ENCODE measurements at places on chromosomes 12 and 14. TPM values are rescaled to one million over a fixed set of nuclear protein-coding genes. Genes with fewer than 3 reads are reported as not detected.

DNA sequence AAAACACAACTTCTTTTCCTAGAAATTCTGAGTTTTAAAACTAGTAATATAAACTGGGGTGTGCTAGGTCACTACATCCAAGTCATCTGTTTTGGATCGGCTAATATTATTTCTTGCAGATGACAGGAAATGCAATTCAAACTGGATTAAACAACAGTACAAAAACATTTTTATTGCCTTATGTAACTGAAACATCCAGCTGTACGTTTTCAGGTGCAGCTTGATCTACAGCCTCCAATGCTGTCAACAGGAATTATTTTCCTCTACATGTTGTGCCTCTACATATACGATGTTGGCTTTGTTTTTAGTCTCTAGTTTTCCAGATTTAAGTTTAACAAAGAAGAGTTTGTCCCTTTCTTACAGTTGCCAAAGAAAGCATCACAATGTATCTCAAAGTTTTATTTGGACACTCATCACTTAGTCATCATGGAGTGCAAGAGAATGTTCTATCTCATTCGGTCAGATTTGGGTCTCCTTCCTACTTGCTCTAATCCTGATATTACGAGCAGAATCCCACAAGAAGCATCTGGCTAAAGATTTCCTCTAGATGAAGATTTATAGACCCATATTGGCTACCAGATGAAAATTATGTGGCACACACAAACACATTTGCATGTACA lies 326.7 kb downstream of the SLC6A15 start:
- no peaks in the 10 kb centered on the region for H3K4me1 ChIP-seq
- H3K27ac ChIP-seq, result no peak overlapping the region
- no peak overlapping the region for H3K4me3 ChIP-seq
- no peaks in the 10 kb centered on the region for H3K36me3 ChIP-seq
- no peaks in the 10 kb centered on the region for H3K27me3 ChIP-seq
- DNase-seq, result no peak

DNA sequence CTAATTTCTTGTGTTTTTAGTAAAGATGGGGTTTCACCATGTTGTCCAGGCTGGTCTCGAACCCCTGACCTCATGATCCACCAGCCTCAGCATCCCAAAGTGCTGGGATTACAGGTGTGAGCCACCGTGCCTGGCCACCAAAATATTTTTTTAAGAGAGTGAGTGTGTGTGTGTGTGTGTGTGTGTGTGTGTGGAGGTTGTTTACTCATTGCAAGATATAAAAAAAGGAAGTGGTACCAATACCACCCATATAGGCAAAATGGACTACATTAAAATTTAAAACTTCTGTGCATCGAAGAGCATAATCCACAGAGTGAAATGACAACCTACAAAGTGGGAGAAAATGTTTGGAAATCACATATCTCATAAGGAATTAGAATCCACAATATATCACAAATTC lies 15.5 kb upstream of the CLEC2A start:
- H3K4me3 ChIP-seq, result no peak overlapping the region
- no peaks in the 10 kb centered on the region for H3K4me1 ChIP-seq
- no peaks in the 10 kb centered on the region for H3K36me3 ChIP-seq

GRCh38 chr12:96571101-96571862 lies 81.9 kb downstream of the CFAP54 start:
- H3K27ac ChIP-seq, result no peak overlapping the region
- peaks cover 5% of the 10 kb centered on the region for H3K27me3 ChIP-seq
- no peaks in the 10 kb centered on the region for H3K4me1 ChIP-seq
- DNase-seq, result no peak
- no peak overlapping the region for H3K4me3 ChIP-seq
- H3K36me3 ChIP-seq, result no peaks in the 10 kb centered on the region

DNA sequence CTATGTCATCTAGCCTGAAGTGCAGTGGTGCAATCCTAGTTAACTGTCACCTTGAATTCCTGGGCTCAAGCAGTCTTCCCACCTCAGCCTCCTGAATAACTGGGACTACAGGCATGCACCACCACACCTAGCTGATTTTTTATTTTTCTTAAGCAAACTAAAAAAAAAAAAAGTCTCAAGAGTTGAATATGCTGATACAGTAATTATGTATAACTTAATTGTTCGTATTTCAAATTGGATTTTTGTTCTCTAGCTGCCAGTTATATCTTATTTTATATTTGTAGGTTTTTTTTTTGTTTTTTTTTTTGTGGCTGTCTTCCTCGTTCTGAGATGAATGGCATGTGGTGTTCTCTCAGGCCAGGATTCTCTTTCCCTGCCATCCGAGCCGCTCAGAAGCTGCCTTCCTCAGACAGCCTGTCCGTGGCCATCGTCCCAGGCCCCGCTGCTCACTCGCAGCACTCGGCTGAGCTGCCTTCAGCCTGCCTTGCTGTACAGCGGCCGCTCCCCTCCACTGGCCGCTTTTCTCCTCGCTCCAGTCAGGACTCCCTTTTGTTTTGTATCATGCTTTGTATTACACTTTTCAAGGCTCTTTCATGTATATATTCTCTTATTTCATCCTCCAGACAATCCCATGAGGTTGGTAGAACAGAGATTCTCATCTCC lies 53.3 kb downstream of the WDR20 start:
- H3K4me3 ChIP-seq, result no peak overlapping the region
- H3K36me3 ChIP-seq, result 0 out of 2 replicates have a peak, but pooled peaks cover 2% of the 10 kb centered on the region
- no peaks in the 10 kb centered on the region for H3K27me3 ChIP-seq
- no peak overlapping the region for H3K27ac ChIP-seq

GRCh38 chr14:58650857-58651256 lies 13.1 kb downstream of the DACT1 start:
- no peaks in the 10 kb centered on the region for H3K36me3 ChIP-seq
- no peaks in the 10 kb centered on the region for H3K4me1 ChIP-seq
- H3K4me3 ChIP-seq, result no peak overlapping the region
- no peak for DNase-seq
- no peaks in the 10 kb centered on the region for H3K27me3 ChIP-seq

DNA sequence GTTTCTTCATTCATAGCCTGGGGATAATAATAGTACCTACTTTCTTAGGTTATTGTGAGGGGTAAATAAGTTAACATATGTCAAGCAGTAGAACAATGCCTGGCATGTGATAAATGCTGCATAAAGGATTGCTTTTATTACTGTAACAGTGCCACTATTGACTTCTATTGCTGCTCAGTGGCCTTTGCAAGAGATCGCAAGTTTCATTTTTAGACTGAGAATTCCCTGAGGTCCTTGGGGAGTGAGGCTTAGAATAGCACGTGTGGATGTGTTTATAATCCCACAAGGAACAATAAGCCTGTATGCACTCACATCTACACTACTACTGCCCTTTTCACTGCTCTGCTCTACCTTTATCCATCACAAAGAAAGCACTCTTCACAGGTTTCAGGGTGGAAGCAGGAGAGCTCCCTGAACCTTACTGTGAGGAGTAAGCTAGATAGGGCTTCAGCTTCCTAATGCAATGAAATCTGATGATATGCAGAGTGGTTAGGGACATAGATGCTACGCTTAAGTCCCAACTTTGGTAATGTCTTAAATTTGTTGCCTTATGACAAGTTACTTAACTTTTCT lies 302.6 kb downstream of the SNAPC1 start:
- no peak overlapping the region for H3K4me3 ChIP-seq
- H3K36me3 ChIP-seq, result no peaks in the 10 kb centered on the region
- DNase-seq, result no peak
- no peaks in the 10 kb centered on the region for H3K27me3 ChIP-seq
- no peak overlapping the region for H3K27ac ChIP-seq
- H3K4me1 ChIP-seq, result no peaks in the 10 kb centered on the region

DNA sequence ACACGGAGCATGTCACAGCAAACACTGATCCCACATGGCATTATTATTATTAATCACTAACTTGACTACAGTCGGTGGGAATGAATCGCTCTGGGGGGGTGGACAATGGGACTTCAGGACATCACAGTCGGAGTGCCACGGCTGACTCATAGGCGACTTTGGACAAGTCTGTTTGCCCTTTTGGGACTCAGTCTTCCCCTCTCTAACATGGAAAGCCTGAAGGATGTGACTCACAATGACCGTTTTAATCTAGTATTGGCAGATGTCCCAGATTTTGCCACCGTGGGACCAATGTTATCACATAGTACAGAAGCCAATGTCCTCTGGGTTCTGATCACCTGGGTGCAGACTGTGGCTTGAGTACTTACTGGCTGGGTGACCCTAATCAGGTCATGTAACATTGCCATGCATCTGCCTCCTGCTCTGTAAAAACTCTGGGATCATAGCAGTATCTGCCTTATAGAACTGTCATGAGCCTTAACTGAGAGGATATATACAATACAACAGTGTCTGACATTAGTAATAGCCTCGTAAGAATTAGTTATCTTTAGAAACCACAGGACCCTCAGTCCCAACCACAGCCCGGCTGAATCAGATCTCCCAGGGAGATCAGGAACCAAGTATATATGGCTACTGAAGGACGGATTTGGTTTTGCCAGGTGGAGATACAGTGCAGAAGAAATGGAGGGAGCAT lies 362.6 kb downstream of the BCL11B start:
- peak; percentile 51 for DNase-seq
- no peaks in the 10 kb centered on the region for H3K36me3 ChIP-seq
- H3K4me1 ChIP-seq, result no peaks in the 10 kb centered on the region
- H3K4me3 ChIP-seq, result no peak overlapping the region

DNA sequence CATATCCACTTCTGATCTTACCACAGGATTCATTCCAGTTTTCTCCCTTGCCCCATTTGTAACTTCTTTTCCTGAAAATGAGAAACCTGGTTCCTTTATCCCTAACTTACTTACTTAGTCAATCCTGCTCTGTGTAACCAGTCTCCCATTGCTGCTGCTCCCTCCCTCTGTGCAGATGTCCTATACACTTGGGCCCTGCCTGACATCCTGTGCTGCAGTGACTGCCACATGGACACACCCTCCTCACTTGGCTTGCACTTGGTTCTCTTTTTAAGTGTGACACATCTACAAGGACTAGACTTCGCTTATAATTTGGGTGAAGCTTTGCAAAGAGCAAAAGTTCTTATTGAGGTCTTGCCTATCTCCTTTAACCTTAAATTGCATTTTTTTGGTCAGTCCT lies 51.4 kb downstream of the FGD4 start:
- no peak for DNase-seq
- peaks cover 36% of the 10 kb centered on the region for H3K4me1 ChIP-seq
- peak overlapping the region; percentile 41 for H3K27ac ChIP-seq
- H3K4me3 ChIP-seq, result no peak overlapping the region
- no peaks in the 10 kb centered on the region for H3K27me3 ChIP-seq

DNA sequence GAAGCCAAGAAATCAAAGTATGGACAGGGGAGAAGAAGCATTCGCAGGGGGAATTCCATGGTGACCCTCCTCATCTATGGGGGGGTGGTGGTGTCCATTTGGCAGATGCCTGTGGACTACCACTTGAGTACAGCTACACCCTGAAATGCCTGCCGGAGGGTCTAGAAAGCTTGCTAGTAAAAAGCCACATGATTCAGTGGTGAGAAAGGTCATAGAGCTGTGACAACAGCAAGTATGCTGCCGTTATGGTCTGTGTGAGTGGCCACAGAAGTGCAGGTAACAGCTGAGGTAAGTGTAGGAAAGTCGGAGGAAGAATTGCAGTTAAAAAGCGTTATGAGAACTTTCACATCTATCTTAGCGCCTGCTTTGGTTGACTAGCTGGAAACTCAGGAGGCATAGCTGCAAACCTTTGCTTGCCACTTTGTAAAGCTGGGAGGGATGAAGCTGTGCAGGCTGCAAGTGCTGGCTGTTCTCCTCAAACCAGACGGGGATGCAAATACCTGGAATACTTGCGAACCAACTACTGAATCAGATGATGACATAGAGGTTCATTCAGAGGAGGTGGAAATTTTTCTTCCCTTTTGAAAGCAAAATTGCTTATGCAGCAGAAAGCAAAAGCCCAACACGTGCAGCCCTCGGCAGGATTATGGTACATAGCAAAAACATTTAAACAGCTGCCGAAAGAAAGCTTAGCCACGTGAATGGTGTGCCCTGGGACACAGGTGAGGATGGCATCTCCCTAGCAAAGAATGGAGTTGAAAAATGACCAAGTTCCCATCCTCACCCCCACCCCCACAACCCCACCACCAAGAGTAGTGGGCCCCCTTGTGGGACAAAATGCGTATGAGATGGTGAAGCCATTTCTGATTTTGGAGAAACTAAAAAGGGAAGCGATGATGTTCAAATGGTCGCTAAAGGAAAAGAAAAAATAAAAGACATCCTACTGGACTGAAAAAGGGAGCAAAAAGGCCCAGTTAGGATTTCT lies 287.0 kb downstream of the RERGL start:
- no peaks in the 10 kb centered on the region for H3K36me3 ChIP-seq
- H3K27ac ChIP-seq, result no peak overlapping the region
- no peak for DNase-seq
- H3K4me3 ChIP-seq, result no peak overlapping the region
- no peaks in the 10 kb centered on the region for H3K4me1 ChIP-seq

DNA sequence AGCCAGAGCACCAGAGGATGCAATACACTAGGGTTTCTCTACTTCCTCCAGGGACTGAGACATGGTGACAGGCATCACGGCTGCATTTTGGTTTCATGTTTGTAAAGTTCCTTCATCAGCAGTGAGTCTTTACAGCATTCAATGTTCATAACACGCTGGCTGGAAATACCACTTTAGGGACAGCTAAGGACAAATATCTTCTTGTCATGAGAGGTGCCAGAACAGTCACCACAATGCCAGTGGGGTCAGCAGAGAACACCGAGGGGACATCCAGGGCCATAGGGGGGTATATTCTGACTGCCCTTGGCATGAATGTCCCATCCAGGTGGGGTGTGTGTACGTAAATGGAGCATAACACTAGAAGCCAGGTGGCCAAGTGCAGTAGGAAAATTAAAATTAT lies 72.3 kb downstream of the CCDC60 start:
- H3K4me3 ChIP-seq, result no peak overlapping the region
- no peak for DNase-seq
- H3K36me3 ChIP-seq, result no peaks in the 10 kb centered on the region
- H3K4me1 ChIP-seq, result no peaks in the 10 kb centered on the region
- no peak overlapping the region for H3K27ac ChIP-seq
- peaks cover 8% of the 10 kb centered on the region for H3K27me3 ChIP-seq

DNA sequence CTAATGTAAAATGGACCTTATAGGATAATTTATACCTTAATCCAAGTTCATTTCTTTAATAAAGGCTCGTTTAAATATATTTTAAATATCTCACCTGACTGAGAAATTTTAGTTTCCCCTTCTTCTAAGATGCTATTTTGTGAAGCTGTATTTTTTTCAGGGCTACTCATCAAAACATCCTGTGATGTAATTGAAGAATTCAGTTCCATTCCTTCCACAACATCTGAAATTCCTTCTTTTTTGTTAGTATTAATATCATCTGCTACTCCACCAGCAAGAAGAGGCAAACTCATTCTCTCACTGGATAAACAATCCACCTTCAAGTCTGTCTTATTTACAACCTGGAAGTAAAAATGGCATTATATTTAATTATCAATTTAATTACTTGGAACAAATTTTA lies 22.5 kb downstream of the LGALS3 start:
- no peak overlapping the region for H3K27ac ChIP-seq
- H3K36me3 ChIP-seq, result peaks cover 36% of the 10 kb centered on the region
- DNase-seq, result no peak
- no peaks in the 10 kb centered on the region for H3K4me1 ChIP-seq

GRCh38 chr14:72755766-72756165 lies 138.1 kb downstream of the DPF3 start:
- no peaks in the 10 kb centered on the region for H3K27me3 ChIP-seq
- H3K36me3 ChIP-seq, result no peaks in the 10 kb centered on the region
- no peak for DNase-seq
- H3K4me3 ChIP-seq, result no peak overlapping the region
- no peaks in the 10 kb centered on the region for H3K4me1 ChIP-seq

- no peak for DNase-seq
- H3K4me1 ChIP-seq, result peaks cover 24% of the 10 kb centered on the region
- H3K27me3 ChIP-seq, result no peaks in the 10 kb centered on the region
- no peak overlapping the region for H3K4me3 ChIP-seq
- H3K36me3 ChIP-seq, result no peaks in the 10 kb centered on the region
- H3K27ac ChIP-seq, result no peak overlapping the region
These were observed 57.0 kb upstream of the NPFF start for GRCh38 chr12:53564278-53564677.

Gene CLEC1A
- 0.41 TPM for total RNA-seq

Gene MIPOL1
- total RNA-seq, result 12.8 TPM

Gene TMTC1
- 0.28 TPM for total RNA-seq

Gene CCDC175
- not detected for total RNA-seq

Gene DNM1L
- 91.8 TPM for total RNA-seq
